ENCODE measurements at places on chromosomes 16 and 17. TPM values are rescaled to one million over a fixed set of nuclear protein-coding genes. Genes with fewer than 3 reads are reported as not detected.

DNA sequence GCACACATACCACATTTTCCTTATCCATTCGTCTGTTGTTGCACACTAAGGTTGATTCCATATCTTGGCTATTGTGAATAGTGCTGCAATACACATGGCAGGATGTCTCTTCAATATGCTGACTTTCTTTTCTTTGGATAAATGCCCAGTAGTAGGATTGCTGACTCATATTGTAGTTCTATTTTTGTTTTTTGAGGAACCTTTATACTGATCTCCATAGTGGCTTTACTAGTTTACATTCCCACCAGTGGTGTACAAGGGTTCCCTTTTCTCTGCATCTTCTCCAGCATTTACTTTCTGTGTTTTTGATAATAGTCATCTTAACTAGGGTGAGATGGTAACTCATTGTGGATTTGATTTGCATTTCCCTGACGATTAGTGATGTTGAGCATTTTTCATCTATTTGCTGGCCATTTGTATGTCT is 118.1 kb downstream of the STXBP4 start:
- DNase-seq: no peak

- no peak for DNase-seq
These were observed 4.2 kb upstream of the RPH3AL start for GRCh38 chr17:356671-357434.

GRCh38 chr17:7289256-7290032 is 5.0 kb downstream of the YBX2 start:
- no peak for DNase-seq

GRCh38 chr17:59093702-59094231 is 12.9 kb downstream of the TRIM37 start:
- no peak for DNase-seq

GRCh38 chr17:38353086-38353604 is 1.5 kb downstream of the SOCS7 start:
- DNase-seq: no peak

DNA sequence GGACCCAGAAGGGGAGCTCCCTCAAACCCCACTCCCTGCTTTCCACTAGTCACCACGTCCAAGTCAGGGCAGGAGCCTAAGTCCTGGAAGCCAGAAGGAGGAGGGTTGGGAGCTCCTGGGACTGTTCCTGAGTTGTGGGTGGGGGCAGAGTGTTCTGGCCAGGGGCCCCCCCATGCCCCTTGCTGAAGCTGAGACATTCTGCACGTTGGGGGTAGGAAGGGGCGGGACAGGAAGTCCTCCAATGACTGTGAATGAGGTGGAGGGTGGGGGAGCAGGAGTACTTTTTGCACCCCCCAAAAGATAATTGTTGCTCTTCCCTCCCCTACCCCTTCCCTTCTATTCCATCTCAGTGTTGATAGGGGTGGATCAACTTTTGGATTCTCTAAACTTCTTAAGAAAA is 21.4 kb upstream of the C17orf113 start:
- DNase-seq: no peak

GRCh38 chr16:87684711-87685404 is 80.9 kb downstream of the KLHDC4 start:
- DNase-seq: no peak

DNA sequence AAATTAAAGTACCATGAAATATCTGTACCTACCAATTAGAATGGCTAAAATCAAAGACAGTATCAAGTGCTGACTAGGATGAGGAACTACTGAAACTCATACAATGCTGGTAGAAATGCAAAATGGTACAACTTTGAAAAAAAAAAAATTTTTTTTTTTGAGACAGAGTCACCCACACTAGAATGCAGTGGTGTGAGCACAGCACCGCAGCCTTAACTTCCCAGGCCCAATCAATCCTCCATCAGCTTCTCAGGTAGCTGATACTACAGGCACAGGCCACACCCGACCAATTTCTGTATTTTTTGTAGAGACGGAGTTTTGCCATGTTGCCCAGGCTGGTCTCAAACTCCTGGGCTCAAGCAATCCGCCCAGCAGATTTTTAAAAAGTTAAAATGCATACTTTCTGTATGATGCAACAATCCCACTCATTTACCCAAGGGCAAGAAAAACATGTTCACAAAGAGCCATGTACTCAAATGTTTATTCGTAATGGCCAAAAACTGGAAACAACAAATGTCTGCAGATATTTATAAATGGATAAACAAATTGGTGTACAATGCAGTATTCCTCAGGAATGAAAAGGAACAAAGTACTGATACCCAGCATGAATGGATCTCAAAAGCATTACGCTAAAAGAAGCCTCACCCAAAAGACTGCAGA is 8.7 kb downstream of the SMURF2 start:
- DNase-seq: no peak

- no peak for DNase-seq
These were observed 21.5 kb upstream of the BRIP1 start for GRCh38 chr17:61884864-61885263.

DNA sequence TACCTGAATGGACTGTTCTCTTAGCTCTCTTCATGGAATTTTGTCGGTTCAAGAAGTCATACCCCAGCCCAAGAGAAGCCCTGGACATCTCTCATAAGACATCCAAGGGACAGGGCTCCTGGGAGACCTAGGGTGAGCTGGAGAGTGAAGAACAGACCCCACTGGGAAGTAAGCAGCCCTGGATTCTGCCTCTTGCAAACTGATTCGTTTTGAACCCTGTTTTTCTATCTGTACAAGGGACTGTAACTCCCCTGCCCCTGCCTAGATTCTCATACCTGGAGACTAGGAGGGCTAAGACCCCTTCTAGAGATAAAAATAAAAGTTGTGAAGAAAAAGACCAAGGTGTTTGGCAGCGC is 449 bp downstream of the CCL3L1 start:
- DNase-seq: no peak

DNA sequence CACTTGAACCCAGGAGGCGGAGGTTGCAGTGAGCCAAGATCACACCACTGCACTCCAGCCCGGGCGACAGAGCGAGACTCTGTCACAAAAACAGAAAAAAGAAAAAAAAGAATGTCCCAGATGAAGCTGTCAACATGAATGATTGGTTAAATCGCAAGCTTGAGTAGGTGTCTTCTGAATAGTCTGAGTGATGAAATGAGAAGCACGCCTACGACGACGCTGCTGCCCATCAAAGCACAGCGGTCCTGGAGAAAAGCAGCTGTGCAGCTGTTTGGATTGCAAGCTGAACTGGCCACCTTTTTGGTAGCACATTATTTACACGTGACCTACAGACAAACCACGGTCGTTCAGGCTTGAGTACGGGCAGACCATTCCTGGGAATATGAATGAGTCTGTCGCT is 12.5 kb downstream of the ADCY9 start:
- no peak for DNase-seq

DNA sequence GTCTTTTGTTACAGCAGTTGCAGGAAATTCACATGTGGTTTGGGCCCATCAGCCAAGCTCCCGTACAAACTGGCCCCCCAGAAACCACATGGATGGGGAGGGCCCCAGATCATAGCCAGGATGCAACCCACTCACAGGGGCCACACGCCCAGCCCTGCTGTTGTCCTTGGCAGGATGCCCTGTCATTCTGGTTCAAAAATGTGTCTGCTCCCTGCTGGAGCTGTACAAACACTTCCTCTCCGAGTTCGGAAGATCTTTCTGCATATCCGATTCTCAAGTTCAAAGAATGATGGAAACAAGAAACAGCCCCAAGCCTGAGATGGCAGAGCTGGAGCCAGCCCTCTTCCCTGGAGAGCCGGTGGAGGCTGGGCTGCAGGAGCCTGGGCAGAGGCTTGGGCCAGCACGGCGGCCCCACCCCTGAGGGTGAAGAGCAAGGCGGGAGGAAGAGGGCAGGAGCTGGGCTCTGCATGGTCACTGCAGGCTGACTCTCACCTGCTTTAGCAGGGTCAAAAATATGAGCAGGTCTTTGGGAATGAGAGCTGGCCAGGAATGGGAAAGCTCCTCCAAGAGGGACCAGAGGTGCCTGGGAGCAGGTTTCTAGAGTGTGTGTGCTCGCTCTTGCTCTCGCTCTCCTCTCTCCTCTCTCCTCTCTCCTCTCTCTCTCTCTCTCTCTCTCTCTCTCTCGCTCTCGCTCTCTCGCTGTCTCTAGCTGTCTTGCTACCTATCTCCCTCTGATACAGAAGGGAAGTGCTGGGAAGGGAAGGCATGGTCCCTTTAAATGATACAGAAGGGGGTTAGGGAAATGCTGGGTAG is 34.7 kb upstream of the ENPP7 start:
- DNase-seq: peak; percentile 54

DNA sequence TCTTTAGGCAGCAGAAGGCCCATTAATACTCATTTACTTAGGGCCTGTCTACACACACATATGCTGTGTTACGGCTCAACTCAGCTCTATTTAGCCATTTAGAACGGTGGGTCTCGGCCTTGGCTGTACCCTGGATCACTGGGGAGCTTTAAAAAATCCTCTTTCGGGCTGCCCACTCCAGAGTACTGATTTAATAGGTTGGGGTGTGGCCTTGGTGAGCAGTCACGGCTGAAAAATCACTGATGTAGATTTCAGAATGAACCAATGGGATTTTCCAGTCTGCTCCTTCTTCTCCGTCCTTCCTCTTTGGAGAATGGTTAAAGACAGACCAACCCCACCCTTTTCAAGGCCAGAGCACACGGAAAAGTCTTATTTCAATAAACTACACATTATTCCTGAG is 223.5 kb downstream of the CCDC182 start:
- DNase-seq: no peak

DNA sequence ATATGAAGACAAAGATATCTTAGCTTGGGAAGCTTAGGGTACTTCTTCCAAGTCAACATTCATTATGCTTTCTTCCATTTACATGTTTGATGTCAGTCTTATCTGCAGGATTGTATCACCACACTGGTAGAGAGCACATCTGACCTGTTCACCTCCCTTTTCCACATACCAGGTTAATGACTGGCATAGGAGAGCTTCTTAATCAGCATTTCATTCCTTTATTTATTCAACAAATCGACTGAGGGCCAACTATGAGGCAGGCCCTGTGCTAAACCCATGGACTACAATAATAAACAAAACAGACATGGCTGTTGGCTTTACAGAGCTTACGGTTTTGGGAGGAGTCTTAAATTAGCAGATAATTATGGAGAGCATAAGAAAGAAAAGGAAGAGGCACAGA is 378.1 kb upstream of the CDH11 start:
- DNase-seq: no peak

DNA sequence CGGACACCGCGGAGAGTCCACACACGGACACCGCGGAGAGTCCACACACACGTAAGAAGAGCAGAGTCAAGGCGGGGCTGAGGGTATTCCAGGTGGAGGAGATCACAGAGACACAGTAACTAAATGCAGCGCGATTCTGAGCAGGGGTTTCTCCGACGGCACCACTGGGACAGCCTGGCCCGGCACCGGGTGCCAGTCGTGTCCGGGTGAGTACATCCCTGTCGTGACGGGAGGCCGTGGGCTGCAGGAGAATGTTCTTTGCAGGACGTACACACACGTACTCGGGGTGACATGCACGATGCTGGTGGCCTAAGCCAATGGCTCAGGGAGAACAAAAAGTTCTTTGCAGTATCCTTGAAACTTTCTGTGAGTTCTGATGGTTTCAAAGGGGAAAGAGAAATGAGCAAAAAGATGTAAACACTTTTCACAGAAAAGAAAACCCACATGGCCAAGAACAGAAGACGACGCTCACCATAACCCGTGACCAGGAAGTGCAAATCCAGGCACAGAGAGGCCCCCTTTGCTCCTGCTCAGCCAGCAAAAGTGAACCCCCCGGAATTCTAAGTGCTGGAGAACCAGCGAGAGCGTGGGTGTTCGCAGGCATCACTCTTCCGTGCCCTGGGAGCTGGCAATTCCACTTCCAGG is 53.7 kb upstream of the METRNL start:
- no peak for DNase-seq

DNA sequence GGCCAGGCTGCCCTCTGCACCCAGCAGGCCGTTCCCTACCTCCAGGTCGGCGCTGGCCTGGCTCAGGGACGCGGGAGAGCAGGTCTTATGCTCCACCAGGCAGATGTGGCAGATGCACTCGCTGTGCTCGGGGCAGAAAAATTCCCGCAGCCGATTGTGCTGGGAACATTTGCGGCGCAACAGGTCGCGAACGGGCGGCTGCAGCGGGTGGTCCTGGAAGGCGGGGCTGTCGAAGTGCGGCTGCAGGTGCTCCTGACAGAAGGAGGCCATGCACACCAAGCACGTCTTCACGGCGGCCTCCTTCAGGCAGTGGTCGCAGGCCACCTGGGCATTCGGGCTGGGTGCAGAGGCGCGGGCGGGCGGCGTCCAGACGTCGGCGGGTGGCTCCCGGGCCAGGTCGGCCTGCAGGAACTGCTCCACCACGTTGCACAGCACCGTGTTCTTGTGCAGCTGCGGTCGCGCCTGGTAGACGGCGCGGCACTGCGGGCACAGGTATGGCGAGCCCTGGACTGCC is 439 bp downstream of the TRIM25 start:
- DNase-seq: peak; percentile 21

DNA sequence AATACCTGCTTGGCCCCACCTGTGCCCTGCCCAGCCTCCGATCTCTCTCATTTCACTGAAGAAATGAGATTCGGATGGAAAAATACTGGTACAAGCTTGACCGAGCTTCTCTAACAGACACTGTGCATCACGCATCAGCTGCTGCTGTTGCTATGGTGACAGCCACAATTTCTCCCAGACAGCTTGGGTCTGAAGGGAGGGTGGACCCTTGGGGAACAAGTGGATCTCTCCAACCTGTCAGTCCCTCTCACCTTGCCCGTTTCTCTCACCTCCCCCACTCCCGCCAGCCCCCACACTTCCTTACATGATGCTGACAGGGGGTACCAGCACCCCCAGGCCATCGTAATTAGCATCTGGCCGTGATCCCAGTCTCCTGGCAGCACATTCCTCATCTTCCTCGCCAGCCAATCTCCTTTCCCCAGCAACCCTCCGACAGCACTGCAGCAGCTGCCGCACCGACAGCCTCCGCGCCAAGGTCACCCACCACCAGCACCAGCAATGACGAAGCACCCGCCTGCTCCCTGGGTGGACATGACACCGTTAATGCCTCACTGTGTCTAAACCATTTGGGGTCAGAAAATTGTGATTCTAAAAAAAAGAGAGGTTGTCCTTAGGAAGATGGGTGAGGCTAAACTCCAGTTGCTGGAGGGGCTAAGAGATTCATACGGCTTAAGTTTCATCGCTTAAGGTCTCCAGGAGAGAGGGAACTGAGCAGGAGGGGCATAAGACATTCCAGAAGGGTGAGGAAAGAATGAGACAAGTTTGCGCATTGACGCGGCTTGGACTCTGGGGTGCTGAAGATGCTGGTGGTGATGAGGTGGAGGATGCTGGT is 58.6 kb upstream of the TNRC6A start:
- peak; percentile 95 for DNase-seq

GRCh38 chr17:46013502-46014165 is 14.6 kb downstream of the STH start:
- DNase-seq: no peak

GRCh38 chr17:56230660-56231059 is 77.4 kb downstream of the ANKFN1 start:
- DNase-seq: no peak

Gene MLX
- total RNA-seq: 21.6 TPM

Gene MPP3
- total RNA-seq: 49.0 TPM

Gene SOCS7
- 41.6 TPM for total RNA-seq

Gene FBXW10B
- 1.4 TPM for total RNA-seq

Gene KRT20
- 0.82 TPM for total RNA-seq

Gene PRRT2
- total RNA-seq: 18.1 TPM

Gene CLEC19A
- 0.27 TPM for total RNA-seq

Gene CMTM2
- total RNA-seq: not detected

Gene MRPL45
- total RNA-seq: 16.2 TPM

Gene G6PC3
- total RNA-seq: 18.0 TPM

All from cerebellum (tissue), 4 donors.